HCT116 (cell line): ENCODE measurements at places on chromosomes 11 and 22.

GRCh38 chr11:34346551-34346950 is 11.3 kb downstream of the ABTB2 start:
- no peak overlapping the region for H3K27ac ChIP-seq
- DNase-seq: no peak
- H3K4me1 ChIP-seq: peaks cover 47% of the 10 kb centered on the region
- H3K27me3 ChIP-seq: no peaks in the 10 kb centered on the region
- H3K36me3 ChIP-seq: no peaks in the 10 kb centered on the region
- no peak overlapping the region for H3K4me3 ChIP-seq

GRCh38 chr11:217704-218103 is 10.2 kb downstream of the RIC8A start:
- no peaks in the 10 kb centered on the region for H3K27me3 ChIP-seq
- H3K4me3 ChIP-seq: no peak overlapping the region
- H3K36me3 ChIP-seq: peaks cover 13% of the 10 kb centered on the region
- H3K27ac ChIP-seq: no peak overlapping the region
- no peak for DNase-seq

DNA sequence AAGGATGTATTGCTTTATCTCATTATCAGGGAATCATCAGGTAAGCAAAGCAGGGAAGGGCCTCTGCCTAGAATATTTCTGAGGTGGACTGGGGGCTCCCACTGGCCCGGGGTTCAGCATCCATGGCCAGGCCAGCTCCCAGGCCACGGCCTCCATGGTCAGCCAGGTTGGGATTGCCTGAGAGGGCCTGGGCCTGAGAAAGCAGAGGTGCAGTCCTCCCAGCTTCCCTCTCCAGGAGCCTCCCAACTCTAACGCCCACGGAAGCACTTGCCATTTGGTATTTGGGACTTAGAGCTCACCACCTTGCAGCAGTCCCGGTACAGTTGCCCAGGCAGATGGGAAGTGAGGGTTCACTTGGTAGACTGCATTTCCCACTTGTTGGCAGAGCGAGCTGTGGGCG is 12.7 kb downstream of the DGAT2 start:
- H3K4me1 ChIP-seq: no peaks in the 10 kb centered on the region
- no peak overlapping the region for H3K4me3 ChIP-seq
- H3K27ac ChIP-seq: no peak overlapping the region
- H3K36me3 ChIP-seq: no peaks in the 10 kb centered on the region
- DNase-seq: no peak
- no peaks in the 10 kb centered on the region for H3K27me3 ChIP-seq

- no peak overlapping the region for H3K27ac ChIP-seq
- H3K4me1 ChIP-seq: no peaks in the 10 kb centered on the region
- H3K36me3 ChIP-seq: no peaks in the 10 kb centered on the region
- H3K4me3 ChIP-seq: no peak overlapping the region
Observed at GRCh38 chr11:131645237-131645636, 274.8 kb downstream of the NTM start.

- DNase-seq: no peak
- no peaks in the 10 kb centered on the region for H3K4me1 ChIP-seq
- H3K27ac ChIP-seq: no peak overlapping the region
- no peaks in the 10 kb centered on the region for H3K27me3 ChIP-seq
- H3K36me3 ChIP-seq: no peaks in the 10 kb centered on the region
Observed at GRCh38 chr11:55172734-55173415, 89.1 kb upstream of the TRIM48 start.

DNA sequence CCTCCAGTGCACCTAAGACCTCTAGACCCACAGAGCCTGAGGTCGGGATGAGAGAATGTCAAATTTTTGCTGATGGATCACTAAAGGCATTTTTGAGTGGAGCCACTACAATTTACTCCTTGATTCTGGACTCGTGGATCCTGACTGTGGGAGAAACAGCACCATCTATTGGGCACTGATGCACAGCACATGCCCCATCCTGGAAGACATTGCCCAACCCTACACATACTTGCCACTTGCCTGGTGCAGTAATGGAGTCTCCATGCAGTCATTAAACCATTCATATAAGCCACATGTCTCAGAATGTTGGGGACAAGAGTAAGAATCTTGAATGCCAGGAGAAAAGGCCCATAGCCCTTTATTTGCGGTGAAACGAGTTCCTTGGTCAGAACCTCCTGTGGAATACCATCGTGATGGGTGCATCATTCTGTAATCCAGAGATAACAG is 103.9 kb downstream of the GGTLC2 start:
- no peak for DNase-seq
- H3K4me3 ChIP-seq: no peak overlapping the region
- H3K36me3 ChIP-seq: no peaks in the 10 kb centered on the region
- no peaks in the 10 kb centered on the region; the same call in 1 of the 2 replicates for H3K4me1 ChIP-seq
- H3K27ac ChIP-seq: no peak overlapping the region

DNA sequence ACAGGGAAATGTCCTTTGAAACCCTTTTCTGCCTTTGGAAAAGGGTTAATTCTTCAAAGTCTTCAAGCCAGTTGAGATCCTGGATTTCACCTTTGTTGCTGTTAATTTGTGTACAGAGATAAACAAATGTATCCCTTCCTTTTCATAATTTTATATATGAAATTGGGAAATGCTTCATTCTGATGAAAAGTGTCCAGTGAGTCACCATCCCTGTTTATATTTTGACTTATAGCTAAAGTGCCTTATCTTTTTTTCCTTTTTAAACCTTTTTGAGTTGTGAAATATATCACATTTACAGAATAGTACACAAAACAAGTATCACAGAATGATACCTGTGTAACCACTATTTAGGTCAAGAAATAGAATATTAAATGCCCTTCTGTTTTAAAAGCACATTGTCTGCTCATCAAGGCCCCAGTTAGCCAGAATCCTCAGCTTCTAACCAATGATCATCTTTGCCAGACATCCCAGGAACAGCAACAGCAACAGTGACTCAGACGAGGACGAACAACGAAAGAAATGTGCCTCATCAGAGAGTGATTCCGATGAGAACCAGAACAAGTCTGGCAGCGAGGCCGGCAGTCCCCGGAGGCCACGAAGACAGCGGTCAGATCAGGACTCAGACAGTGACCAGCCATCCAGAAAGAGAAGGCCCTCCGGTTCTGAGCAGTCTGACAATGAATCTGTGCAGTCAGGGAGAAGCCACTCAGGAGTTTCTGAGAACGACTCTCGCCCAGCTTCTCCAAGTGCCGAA is 27.3 kb downstream of the CTR9 start:
- peaks cover 55% of the 10 kb centered on the region for H3K36me3 ChIP-seq
- H3K27me3 ChIP-seq: no peaks in the 10 kb centered on the region
- no peak for DNase-seq
- no peaks in the 10 kb centered on the region for H3K4me1 ChIP-seq
- no peak overlapping the region for H3K27ac ChIP-seq
- H3K4me3 ChIP-seq: no peak overlapping the region
